ENCODE measurements at places on chromosomes 7 and 10.
A peak's percentile ranks its signal among the peaks of the same experiment; 100 is the strongest.

GRCh38 chr7:126501617-126502016 is 751.1 kb downstream of the GRM8 start:
- DNase-seq: no peak

DNA sequence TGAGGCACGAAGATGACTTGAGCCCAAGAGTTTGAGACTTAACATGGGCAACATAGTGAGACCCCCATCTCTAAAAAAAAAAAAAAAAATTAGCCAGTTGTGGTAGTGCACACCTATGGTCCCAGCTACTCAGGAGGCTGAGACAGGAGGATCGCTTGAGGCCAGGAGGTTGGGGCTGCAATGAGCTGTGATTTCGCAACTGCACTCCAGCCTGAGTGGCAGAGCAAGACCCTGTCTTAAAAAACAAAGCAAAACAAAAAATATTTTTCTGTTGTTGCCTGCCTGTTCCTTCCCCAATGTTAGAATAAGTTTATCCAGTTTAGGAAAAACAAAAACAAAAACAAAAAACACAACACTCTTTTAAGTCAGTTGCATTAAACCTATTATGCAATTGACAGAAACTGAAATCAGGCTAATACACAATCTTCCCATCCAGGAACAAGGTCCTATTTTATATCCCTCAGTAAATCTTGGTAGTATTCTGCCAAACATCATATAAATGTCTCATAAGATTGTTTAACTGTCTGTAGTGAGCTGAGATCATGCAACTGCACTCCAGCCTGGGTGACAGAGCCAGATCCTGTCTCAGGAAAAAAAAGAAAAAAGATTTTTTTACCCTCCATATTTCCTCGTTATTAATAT is 4.9 kb downstream of the PILRA start:
- DNase-seq: no peak

GRCh38 chr10:69123306-69123746 is 652 bp upstream of the VPS26A start:
- DNase-seq: no peak

DNA sequence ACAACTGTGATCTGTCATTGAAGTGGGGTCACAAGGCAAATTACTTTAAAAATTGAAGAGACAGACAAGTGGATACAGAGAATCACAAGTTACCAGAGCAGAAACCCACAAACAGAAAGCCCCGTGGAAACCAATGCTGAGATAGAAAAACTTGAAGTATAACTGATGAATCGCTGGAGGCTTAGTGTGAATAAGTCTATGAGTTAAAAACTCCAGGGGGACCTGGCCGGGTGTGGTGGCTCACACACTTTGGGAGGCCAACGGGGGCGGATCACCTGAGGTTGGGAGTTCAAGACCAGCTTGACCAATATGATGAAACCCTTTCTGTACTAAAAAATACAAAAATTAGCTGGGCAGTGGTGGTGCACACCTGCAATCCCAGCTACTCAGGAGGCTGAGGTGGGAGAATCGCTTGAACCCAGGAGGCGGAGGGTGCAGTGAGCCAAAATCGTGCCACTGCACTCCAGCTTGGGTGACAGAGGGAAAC is 69.7 kb upstream of the ZNRF2 start:
- DNase-seq: no peak

GRCh38 chr7:142854372-142855113 is at the start of gene EPHB6:
EPHB6 (plus strand) TSS chr7:142855076; CDS start chr7:142863228, 8,152 bp downstream.
- peak; percentile 52 for DNase-seq

DNA sequence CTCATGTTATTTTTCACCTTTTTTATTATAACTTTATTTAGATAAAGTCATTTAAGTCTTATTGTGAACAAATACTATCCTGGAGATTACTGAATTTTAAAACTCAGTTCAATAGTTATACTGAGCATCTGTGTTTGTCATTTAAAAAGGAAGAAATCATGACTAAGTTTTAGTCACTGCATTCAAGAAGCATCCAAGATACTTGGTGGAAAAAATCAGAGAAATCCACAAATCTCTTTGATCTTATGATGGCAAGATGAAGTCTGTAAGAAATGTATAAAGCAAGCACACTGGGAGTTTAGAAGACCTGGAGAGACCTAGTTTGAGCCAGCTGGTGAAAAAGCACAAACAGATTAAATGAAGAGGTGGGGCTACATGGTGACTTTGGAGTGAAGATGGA is 529.8 kb upstream of the IGFBP3 start:
- no peak for DNase-seq

GRCh38 chr10:124703778-124704427 is 40.3 kb downstream of the FAM53B start:
- no peak for DNase-seq

DNA sequence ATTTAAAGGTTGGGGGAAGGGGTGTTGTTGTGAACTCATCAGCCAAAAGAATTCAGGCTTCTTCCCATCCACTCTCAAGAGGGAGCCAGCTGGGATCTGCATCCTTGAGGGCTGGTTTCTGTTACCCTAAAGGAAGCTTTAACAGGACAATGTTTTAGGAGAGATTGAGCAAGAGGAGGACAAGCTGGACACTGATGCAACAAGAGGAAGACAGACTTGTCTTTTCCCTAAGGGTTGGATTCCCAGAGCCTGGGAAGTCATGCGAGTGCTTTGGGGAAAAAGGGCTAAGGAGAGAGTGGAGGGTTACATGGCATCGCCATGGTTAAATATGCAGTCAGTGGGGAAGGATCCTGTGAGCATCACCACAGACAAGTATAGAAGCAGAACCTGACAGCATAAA is 47.6 kb upstream of the PDE1C start:
- DNase-seq: no peak

GRCh38 chr10:94315975-94316464 is 46.7 kb downstream of the NOC3L start:
- no peak for DNase-seq

GRCh38 chr7:9645756-9646155 is 1212.3 kb downstream of the NXPH1 start:
- DNase-seq: no peak

DNA sequence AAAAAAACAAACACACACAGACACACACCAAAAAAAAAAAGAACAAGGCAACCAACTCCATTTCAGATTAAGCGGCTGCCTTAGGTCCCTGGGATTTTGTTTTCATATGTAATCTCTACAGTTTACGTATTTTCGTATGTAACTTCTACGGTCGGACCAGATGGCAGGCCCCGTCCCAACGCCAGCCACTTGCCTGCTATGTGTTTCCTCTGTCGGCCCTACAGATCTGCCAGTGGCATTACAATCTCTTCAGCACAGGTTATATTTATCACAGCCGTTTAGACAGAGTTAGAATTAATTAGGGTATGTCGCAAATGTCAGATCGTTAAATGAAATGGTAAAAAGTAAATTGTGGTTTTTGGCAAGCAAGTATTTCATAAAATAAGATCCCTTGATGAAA is 99.3 kb downstream of the DNAJB6 start:
- DNase-seq: no peak

DNA sequence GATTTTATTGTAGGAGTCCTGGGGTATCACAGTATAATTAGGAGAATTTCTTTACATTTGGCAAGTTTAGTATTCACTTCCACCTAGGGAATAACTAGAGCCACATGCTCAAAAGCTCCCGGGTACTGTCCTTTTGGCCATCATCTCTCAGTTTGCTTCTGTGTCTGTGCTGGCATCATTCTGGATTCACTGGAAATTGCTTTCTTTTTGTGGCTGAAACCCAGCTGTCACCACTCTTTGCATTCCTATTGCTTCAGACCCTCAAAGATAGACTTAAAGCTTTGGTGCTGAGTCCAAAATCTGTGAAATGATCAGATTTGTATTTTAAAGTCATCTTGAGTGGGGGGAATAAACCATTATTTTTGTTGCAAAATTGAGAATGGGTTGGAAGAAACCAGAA is 8.9 kb downstream of the SDK1 start:
- no peak for DNase-seq

GRCh38 chr7:610531-611280 is 91.1 kb upstream of the PDGFA start:
- DNase-seq: no peak

DNA sequence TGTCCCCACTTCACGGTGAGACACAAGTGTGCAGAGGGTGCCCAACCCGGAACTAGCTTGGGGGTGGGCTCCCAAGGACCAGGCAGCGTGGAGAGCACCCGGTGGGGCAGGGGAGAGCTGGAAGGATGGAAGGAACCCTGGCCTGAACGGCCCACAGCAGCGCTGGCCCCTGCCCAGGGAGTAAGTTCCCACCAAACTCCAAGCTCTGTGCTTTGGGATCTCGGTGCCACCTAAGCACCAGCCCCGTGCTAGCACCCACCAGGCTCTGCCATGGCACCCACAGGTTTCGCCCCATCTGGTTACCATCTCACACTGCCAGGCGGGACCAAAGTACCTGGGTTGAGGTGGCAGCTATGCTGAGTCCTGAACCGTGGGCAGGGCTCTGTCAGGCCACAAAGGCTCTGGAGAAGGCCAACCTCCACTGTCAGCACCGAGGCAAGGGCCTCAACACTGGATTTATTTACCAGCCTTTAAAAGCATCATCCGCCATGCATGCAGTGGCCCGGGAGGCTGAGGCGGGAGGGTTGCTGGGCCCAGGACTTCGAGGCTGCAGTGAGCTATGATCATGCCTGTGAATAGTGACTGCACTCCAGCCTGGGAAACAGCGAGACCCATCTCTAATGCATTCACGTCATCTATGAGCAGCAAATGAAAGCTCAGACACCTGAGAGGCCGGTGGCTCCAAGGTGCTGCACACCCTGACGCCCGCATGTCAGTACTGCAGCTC is 16.0 kb downstream of the GPER1 start:
- DNase-seq: no peak

DNA sequence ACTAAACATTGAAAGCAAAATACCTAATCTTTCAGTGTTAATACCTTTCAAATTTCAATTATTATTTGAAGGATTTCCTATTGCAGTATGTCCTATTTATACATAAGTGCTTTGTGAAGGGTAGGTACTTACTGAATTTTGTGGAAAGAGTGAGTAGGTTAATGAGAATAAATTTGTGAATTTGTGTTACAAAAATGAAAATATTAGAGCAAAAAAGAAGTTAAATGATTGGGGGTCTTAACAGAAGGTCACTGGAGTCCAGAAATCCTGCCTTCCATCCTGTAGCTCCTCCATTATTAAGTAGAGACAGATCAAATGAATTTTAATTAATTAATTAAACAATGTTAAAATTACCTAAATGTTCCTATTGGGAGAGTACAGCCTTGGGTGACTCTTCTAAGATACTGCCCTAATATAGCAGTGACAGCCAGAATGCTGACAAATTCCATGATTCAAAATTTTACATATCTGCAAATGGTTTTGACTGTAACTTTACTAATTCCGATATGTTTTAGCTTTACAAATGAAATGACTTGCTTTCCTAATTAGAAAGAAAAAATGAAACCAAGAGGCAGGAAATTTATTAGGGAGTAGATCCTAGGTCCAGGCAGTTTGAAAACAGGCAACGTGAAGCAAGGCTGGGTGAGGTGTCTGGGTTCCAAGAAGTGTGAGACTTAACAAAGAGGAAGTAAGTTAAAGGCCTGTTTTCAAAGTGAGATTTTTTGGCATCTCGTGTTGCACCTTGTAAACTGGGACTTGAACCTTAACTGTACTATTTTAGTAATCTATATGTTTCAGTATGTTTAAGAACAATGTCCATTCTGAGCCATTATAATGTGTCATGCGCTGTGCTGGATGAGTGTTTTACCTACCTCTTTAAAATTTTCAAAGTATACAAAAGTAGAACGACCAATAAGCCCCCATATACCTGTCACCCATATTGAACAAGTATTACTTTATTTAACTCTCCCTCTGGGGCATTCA is 1.5 kb downstream of the PIK3CG start:
- DNase-seq: no peak

GRCh38 chr10:127345231-127345965 is 149.0 kb upstream of the INSYN2A start:
- DNase-seq: no peak

- DNase-seq: no peak
These were observed 813 bp upstream of the MTURN start for GRCh38 chr7:30133736-30134610.

- no peak for DNase-seq
These were observed 87.0 kb downstream of the TBXAS1 start for GRCh38 chr7:139915864-139916716.

GRCh38 chr10:91313796-91314485 is 93.5 kb downstream of the PCGF5 start:
- DNase-seq: no peak

GRCh38 chr7:20417260-20417659 is 86.6 kb downstream of the ITGB8 start:
- DNase-seq: no peak

DNA sequence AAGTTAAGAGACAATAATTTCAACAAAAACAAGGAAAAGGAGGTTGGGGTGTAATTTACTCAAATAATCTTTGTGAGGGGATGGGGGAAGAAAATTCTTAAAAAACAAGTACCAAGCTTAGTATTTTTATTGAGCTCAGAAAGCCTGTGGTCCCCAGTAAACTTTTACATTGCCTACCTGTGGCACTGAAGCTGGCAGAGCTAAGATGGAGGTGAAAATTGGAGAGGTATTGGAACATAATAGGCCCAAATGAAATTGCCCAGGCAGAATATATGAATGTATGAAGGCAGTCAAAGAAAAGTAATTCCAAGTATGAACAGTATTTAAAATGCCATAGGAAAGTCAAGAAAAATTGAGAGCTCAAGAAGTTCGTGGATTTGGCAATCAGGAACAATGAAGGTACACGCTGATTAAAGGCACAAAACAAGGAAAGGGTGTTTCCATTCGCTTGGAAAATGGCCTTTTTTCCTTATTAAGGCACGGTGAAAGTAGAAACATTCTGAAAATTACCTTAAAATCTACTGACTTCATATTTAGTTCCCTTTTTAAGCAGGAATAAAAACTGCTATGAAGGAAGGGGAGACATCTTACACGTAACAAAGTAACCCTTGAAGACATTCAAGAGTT is 3.4 kb upstream of the KMT2E start:
- DNase-seq: no peak

GRCh38 chr7:70525991-70526390 is 606.0 kb upstream of the GALNT17 start:
- DNase-seq: no peak

DNA sequence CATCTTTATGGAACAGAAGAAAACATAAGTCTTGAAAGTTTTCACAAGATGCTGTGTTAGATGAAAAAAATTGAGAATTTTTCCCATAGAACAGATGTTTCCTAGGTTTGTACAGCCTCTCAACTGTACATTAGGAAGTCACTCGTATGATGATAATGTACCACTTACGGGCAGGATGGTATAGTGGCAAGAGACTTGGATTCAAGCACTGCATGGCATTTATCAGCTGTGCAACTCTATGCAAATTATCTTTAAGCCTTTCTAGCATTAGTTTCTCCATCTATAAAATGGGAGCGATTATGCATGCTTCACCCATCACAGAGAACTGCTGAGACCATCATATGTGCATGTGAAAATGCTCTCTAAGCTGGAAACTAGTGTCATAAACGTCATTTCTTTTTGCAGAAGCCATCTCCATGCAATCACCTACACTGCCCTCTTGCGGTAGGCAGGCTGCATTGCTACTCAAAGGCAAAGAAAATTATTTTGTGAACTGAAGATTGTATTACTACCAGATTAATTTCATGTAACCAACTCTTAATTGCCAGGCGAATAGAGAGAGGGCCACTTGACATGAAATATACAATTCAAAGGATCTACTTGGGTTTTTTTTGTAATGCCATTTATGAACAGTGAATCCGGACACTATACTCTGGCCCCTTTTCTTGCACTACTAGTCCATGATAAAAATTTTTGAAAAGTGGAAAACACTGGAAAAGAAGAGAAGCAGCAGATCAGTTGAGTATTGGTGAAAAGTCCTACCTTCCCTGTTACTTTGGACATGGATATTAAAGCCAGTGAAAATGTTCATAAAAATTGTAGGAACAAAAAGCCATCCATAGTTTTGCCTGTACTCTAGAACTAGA is 102.3 kb downstream of the JAZF1 start:
- DNase-seq: peak; percentile 30

Data from T-helper 9 cell (primary cell).